AG09309 (cell line): ENCODE measurements at places on chromosomes 11 and 22.
A peak's percentile ranks its signal among the peaks of the same experiment; 100 is the strongest.

DNA sequence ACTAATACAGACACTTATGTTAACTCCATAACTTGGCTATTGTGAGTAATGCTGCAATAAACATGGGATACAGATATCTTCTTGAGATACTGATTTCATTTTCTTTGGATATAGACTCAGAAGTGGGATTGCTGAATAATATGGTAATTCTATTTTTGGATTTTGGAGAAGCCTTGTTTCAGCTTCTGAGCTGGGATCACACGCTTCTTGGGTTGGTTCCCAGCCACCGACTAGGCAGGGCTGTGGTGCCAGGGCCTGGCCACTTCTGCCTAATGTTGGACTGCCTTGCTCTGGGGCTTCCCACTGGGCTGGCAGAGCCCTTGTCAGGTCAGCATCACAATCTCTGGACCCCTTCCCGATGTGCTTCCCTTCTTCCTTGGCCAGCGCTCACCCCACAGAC, 14.0 kb upstream of the MCHR1 start:
- peak; percentile 79 for DNase-seq

- DNase-seq = no peak
Measured at GRCh38 chr11:43071338-43071737, 240.5 kb upstream of the API5 start.

GRCh38 chr11:74255741-74256375, 55.6 kb downstream of the P4HA3 start:
- DNase-seq = peak; percentile 16

GRCh38 chr11:33730716-33731115, 5.5 kb downstream of the CD59 start:
- no peak for DNase-seq

GRCh38 chr22:39313258-39314001, 6.0 kb downstream of the RPL3 start:
- no peak for DNase-seq

DNA sequence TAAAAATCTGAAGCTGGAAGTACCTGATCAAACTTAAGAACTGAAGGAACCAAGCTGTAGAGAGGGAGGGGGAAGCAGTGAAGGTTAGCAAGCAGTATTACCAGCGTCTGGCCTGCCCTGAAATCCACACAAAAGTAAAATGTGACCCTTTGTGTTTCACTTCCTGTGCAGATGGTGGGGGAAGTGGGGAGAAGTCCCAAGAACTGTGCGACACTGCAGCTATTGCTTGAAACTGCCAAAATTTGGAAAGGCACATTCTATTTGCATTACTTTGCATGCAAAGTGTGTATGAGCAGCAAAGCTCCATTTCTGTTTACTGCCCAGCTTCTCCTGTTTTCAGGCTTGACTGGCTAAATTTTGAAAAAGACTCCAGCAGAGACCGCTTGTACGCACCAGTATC, 72.1 kb upstream of the BMAL1 start:
- no peak for DNase-seq

GRCh38 chr22:50184004-50184901, 1.5 kb upstream of the TRABD start:
- no peak for DNase-seq

DNA sequence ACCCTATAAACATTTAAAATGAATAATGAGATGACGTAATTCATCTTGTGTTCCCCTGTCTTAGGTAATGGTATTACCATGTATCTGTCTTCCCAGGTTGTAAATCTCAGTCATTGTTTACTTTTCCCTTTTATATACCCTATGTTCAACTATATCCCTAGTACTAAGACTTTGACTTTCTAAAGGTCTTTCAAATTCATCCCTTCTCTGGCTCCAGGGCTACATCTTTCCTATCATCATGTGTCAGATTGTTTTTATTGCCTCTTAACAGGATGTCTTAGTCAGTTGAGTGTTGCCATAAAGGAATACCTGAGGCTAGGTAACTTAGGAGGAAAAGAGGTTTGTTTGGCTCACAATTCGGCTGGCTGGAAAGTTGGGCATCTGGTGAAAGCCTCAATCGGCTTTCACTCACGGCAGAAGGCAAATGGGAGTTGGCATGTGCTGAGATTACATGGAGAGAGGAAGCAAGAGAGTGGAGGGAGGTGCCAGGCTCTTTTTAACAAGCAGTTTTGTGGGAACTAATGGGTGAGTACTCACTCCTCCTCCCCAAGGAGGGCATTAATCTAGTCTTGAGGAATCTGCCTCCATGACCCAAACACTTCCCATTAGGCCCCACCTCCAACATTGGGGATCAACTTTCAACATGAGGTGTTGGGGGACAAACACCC, 11.6 kb upstream of the DLAT start:
- DNase-seq = no peak

DNA sequence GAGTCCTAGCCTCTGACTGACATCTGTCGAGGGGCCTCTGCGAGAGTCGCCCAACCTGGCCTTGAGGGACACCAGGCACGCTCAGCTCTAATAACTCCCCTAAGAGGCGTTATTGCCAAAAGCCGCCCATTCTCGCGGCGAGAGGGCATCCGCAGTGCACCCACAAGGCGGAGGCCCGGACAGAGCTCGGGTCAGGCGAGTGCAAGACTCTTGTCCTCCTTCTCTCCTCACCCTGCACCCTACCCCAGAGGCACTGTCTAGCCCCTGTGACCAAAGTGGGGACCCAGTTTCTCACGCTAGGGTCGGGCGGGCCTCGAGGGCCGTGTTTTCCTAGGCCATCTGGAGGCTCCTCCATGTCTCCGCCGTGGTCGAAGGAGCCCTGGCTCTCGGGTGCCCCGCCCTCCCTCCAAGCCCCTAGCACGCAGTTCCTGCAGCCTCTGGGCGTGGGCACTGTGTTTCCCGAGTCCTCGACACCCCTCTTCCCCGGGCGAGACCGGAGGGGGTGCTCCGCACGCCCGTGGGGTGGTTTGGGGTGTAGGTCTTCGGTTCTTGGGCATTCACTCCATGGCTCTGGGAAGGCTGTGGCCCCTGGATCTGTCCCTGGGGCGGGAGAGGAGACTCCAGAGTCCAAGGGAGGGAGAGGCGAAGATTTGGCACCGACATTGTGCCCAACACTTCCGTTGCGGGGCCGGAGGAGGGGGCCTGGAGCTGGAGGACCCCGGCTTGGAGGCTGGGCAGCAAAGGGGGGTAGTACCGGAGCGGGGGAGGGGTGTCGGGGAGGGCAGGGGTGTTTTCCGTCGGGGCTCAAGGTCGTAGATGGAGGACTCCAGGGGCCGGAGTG, 1.0 kb downstream of the CHRM4 start:
- no peak for DNase-seq

- no peak for DNase-seq
Measured at GRCh38 chr11:46315783-46316563, 31.3 kb upstream of the DGKZ start.

DNA sequence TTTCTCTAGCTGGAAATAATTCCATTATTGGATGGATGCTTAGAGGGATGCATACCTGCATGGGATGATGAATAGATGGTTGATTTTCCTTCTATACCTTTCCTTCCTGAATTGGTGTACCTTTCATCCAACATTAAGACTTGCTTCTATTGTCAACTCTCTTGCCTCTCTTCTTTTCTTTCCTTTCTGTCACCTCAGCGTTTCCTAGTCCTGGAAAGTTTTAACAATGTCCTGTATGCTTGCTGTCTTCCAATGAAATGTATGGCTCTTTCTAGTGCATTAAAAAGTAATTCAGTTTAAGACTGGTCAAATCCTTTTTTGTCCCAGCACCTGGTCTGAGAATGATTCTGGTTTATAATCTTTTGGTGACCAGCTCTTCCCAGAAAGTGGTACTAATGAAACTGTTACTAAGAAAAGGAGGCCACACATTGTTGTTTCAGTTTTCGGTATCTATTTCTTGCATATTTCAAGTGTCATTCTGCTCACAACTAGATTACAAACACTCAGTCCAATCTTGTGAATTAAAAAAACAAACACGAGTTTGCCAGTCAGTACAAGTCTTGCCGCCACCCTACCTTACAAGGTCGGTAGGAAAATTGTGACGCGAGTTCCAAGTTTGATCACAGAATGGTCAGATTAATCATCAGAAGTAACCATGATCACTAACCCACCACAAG, 8.0 kb downstream of the POU2AF1 start:
- DNase-seq = no peak

GRCh38 chr22:37147186-37147990, 2.3 kb downstream of the IL2RB start:
- no peak for DNase-seq
